ENCODE measurements at places on chromosomes 4 and X. TPM values are rescaled to one million over a fixed set of nuclear protein-coding genes. Genes with fewer than 3 reads are reported as not detected.

DNA sequence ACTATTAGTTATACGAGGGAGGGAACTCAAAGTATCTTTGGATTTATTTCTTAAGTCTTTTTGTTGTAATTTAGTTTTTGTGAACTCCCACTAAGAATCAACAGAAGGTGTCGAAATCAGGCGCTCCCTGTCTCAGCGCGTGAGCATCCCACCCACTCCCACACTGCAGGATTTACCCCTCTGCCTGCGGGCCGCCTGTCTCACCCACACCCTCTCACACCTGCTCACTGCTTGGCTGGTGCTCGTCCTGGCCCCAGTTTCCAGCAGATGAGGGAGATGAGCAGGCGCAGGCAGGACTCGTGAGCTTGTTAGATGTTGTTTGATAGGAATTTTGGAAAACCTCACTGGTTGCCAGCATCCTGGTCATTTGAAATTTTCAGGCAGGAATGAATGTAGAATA is 20.8 kb upstream of the HGFAC start:
- no peaks in the 10 kb centered on the region for H3K4me1 ChIP-seq
- no peaks in the 10 kb centered on the region for H3K27me3 ChIP-seq
- H3K4me3 ChIP-seq, result no peak overlapping the region
- DNase-seq, result no peak

- no peaks in the 10 kb centered on the region for H3K4me1 ChIP-seq
- H3K36me3 ChIP-seq, result no peaks in the 10 kb centered on the region
- no peak overlapping the region for H3K27ac ChIP-seq
- no peaks in the 10 kb centered on the region for H3K27me3 ChIP-seq
- no peak for DNase-seq
Measured at GRCh38 chr4:4893721-4894120, 34.3 kb downstream of the MSX1 start.

GRCh38 chr4:104394406-104395167 is 100.1 kb downstream of the CXXC4 start:
- H3K4me3 ChIP-seq, result no peak overlapping the region
- H3K27me3 ChIP-seq, result no peaks in the 10 kb centered on the region
- DNase-seq, result no peak
- H3K36me3 ChIP-seq, result no peaks in the 10 kb centered on the region

DNA sequence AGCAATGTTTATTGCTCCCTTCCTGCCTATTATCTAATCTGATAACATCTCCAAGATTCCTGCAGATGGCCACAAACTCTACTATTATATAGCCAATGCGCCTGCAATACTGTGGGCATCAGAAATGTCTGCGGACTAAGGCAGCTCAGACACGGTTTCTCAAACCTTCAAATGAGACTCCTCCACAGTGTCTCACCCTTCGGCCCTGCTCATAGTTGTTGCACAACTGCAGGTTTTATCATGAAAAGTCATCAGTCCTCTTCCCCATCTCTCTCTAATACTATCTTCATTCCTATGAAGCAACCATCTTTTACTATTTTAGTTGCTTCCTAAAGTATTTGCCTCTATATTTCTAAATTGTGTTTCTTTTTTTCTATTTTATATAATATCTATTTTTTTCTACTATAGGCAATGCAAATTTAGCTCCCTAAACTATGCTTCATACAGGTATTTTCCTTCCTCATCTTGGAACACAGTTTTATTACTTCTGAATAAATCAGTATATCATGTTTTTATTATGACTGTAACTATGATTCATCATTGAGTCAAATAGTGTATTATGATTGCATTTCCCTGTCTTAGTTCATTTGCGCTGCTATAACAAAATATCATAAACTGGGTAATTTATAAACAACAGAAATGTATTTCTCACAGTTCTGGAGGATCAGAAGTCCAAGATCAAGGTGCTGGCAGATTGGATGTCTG is 129.7 kb upstream of the EDNRA start:
- no peak for DNase-seq
- H3K4me1 ChIP-seq, result no peaks in the 10 kb centered on the region
- H3K36me3 ChIP-seq, result no peaks in the 10 kb centered on the region
- no peak overlapping the region for H3K27ac ChIP-seq

SPARCL1 gene
- 1,095 TPM for total RNA-seq

TDO2 gene
- total RNA-seq, result not detected

FDCSP gene
- total RNA-seq, result not detected

RBM46 gene
- not detected for total RNA-seq

Data from sigmoid colon (tissue), 7 donors.